Stimulated activated CD4-positive, alpha-beta T cell treated with anti-CD3 and anti-CD28 coated beads, TNF-alpha, amount 100 ng/mL, for 24 hours (primary cell): ENCODE measurements at places on chromosomes 5 and 9.

DNA sequence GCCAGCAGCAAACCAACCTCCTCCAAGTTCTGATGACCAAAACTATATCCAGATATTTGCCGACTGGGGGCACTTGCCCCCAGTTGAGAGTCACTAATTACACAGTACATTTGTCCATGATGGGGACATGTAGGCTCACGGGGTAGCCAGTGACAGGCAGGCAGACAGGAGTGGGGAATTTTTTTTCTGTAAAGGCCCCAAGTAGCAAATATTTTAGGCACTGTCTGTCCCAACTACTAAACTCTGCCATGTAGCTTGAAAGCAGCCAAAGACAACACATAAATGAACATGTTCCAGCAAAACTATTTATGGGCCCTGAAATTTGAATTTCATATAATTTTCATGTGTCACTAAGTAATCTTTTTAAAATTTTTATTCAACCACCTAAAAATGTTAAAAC lies 80.7 kb downstream of the GRIA1 start:
- no peak for DNase-seq

DNA sequence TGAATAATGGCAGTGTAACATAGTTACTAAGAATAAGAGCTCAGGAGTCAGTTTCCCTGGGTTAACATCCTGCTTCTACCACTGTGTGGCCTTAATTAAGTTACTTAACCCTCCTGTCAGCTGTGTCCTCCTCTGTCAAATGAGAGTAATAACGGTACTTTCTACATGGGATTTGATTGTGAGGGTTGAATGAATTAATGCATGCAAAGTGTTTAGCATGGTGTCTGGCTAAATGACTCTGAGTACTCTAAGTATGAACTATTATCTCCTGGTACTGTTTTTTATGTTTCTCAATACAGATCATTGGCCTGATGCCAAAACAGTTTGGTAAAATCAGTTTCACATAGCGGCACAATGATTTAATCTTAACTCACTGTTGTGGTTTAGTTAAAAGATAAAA lies 19.6 kb downstream of the ZNF131 start:
- DNase-seq: no peak

- DNase-seq: no peak
Observed at GRCh38 chr5:11780641-11781345, 123.5 kb downstream of the CTNND2 start.

DNA sequence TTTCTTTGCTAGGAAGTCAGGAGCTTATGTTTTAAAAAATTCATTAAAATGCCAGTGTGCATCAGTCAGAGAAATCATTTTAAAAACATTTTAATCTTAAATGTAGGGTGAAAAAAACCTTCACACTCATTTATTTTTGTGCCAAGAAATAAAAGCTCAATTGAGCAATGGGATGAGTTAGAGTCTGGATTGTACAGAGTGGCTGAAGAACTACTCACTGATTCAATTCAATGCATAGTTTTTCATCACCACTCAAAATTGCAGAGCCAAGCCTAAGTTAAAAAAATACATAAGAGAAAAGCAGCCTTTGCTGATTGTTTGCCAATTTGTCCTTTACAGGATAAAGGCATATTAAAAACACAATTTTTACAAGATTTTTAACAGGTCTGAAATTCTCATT lies 168.2 kb upstream of the DMRTA1 start:
- no peak for DNase-seq

GRCh38 chr9:131994364-131995125 lies 85.1 kb downstream of the MED27 start:
- DNase-seq: no peak

GRCh38 chr9:36893184-36893583 lies 140.9 kb downstream of the PAX5 start:
- DNase-seq: no peak
